ENCODE measurements at places on chromosomes 16 and 17.

- DNase-seq: no peak
Measured at GRCh38 chr17:81135505-81136278, 29.6 kb upstream of the PVALEF start.

- no peak for DNase-seq
Measured at GRCh38 chr16:84913315-84913714, 93.5 kb downstream of the CRISPLD2 start.

GRCh38 chr17:3474212-3474611 is 1.6 kb upstream of the ASPA start:
- DNase-seq: no peak

DNA sequence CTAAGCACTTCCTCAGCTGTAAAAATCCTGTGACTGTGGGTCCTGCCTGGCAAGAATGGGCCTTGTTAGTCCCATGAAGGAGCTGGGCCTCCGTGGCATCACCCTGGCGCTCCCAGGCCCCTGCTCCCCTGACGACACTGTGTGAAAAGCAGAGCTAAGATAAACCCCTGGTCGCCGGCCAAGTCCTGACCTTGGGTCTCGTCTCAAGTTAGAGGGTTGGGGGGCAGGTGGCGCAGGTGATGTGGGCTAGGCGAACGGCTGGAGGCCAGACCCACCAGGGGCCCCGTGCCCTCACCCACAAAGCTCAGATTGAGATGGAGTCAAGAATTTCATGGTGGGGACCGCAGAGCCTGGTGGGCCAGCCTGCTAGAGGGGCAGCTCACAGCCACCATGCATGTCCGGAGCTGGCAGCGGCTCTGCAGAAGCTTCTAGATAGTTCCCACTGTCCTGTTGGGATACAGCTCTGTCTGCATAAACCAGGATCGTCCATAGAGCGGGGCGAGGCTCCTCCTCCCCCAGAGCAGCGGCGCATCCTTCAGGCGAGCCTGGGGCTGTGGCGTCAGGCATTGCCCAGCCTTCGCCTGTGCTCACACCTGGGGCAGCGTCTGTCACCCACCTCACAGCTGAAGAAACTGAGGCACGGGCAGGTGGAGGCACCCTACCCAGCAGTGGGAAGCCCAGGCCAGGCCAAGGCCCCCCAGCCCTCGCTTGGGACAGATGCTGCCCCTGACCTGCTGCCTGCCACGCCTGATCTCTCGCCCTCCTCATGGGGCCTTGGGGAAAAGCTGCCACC is 12.0 kb downstream of the CYBC1 start:
- DNase-seq: no peak

GRCh38 chr17:61313461-61314326 is 85.9 kb upstream of the TBX2 start:
- no peak for DNase-seq

- no peak for DNase-seq
Measured at GRCh38 chr16:48619979-48620378, 10.0 kb upstream of the N4BP1 start.

- no peak for DNase-seq
Measured at GRCh38 chr16:17321824-17322223, 148.9 kb downstream of the XYLT1 start.
